T-helper 9 cell (primary cell): ENCODE measurements at places on chromosomes 16 and 17.

DNA sequence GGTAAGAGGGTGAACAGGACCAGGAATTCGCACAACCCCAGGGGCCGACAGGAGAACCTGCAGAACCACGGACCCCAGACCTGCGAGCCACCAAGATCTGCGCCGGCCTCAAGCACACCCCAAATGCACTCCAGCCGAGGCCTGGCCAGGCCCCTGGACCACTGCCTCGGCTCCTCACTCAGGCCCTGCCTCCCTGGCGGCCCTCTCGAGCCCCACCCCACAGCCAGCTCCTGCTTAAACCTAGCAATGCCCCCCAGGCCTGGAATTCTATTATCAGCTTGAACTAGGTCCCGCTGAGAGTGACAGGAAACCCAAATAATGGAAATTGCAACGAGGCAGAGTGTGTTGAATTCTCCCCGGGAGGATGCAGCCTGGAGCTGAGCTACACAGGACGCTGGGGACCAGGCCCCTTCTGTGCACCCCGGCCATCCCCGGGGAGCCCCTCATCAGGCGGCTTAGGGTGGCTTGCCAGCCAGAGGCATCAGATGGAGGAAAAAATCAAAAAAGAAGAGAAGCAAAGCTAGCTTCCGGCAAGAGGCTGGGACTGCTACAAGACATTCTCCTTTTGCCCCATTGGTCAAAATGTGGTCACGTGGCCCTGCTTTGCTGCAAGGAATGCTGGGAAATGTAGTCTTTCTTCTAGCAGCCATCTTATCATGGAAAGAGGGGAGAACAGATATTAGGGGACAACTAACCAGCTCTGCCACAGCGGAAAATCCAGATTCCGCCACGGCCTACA, 2.4 kb upstream of the ENPP7 start:
- peak; percentile 71 for DNase-seq

DNA sequence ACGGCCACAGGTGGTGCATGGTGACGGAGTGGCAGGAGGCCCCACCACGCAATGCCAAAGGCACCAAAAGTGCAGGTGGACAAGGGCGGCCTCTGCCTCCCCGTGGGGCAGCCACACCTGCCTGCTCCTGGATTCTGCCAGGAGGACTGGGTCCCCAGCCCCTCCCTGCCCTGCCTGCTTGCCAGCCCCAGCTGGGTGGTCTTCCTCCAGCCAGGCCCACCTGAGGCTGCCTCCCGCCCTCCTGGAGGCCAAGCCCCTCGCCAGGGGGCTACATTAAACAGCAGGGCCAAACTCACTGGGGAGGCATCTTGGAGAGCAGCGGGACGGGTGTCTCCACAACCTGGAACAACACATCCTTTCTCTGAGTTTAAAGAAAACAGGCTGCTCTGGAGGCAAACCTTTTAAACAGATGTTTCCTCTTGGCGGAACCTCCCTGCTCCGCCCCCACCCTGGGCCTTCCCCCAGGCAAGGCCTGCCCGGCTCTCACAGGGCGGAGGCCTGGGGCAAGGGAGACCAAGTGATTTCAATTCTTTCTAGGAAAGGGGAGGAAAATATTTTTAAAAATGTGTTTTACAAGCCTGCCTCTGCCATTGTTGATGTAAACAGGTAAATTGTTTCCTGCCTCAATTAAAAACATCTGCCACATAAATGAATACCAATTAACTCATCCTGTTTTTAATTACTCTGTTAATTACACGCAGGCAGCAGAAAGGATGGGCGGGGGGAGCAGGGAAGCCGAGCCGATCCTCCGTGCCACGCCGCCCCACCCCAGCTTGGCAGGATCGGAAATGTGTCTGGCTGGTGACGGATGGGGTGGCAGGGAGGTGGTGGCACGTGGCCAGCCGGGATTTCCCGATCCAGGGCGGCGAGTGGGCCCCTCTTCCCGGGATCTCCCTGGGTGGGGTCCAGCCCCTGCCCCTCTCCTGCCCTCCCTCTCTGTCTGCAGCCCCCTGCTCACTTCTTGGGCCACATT, 54.4 kb upstream of the PABPN1L start:
- no peak for DNase-seq

- no peak for DNase-seq
These were observed 460.4 kb upstream of the DYNLRB2 start for GRCh38 chr16:80080287-80080851.

- DNase-seq, result peak; percentile 82
These were observed at the start of gene PHOSPHO1 for GRCh38 chr17:49230636-49231562. TSS of gene PHOSPHO1 (minus strand) at chr17:49230787. CDS start at chr17:49226691, 4,096 bp downstream.
